Activated CD4-positive, CD25-positive, alpha-beta regulatory T cell treated with anti-CD3 and anti-CD28 coated beads, Interleukin-2, amount 50 U/mL, for 16 hours (primary cell): ENCODE measurements at places on chromosomes 2 and 18.

GRCh38 chr2:216773072-216773471 lies 77.7 kb upstream of the IGFBP5 start:
- DNase-seq: no peak

- DNase-seq: no peak
Observed at GRCh38 chr2:197073701-197074433, 147.4 kb upstream of the PGAP1 start.

- no peak for DNase-seq
Observed at GRCh38 chr2:190190507-190191162, 128.1 kb upstream of the MSTN start.

- DNase-seq: no peak
Observed at GRCh38 chr2:18441583-18441982, 118.9 kb downstream of the RDH14 start.

DNA sequence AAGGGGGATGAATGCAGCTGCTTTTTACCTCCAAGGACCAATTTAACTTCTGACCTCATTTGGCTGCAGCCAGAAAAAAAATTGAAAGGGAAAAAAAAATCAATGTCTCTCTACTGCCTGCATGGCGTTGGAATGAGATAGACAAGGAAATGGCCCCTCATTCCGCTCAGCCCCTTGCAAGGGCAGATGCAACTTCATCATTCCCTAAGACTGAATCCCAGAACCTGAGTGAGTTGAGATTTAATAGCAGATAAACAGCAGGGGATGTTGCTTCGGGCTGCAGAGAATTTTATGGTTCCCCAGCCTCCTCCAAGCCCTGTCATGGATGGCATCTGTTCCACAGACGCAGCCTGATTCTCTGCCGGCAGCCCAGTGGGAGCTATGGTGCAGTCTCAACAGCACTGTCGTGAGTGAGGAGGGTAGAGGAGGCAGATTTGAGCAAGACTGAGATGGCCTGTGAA lies 49.0 kb downstream of the CAPN13 start:
- no peak for DNase-seq

GRCh38 chr2:177905640-177906039 lies 166.9 kb downstream of the PDE11A start:
- DNase-seq: no peak
